NCI-H1105 (cell line): ENCODE measurements at places on chromosomes 5 and 9.

DNA sequence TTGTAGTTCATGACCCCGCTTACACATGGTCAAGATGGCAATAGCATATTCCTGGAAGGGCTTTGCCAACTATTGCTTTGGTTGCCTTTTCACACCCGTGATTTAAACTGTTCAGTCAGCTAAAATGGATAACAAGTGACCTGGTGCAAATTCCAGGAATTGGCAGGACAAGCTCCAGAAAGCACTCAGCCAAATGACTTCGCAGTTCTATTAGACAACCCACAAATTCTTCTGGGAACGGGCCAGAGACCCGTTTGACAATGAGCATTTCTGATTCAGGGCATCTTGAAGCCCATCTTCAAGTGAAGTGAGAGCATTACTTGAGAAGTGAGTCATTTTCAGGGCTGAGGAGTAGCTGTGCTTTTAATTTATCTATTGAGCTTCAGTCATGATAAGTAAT, 165.0 kb downstream of the DROSHA start:
- no peak for DNase-seq

- DNase-seq: no peak
Observed at GRCh38 chr9:132760057-132760456, 89.8 kb downstream of the GTF3C4 start.

DNA sequence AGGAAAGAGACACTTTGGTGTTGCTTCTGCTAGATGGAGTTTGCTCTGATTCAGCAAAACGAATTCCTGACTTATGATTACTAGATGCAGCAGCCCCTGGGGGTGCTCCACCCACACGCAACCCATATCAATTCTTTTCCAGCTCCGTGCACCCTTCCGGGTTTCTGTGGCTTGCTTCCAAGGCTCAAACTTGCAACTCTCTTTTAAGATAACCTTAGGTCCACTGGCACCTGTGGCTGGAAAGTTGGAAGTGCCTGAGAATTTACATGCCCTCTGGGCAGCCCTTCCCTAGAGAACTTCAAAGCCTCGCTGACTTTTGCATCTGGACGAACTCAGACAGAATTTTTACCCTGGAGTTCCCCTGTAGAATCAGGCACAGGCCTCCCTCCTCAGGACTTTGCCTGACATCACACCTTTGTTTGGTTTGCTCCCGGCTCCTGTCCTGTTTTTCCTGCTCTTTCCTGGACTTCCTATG, 224.9 kb downstream of the SNX18 start:
- no peak for DNase-seq

DNA sequence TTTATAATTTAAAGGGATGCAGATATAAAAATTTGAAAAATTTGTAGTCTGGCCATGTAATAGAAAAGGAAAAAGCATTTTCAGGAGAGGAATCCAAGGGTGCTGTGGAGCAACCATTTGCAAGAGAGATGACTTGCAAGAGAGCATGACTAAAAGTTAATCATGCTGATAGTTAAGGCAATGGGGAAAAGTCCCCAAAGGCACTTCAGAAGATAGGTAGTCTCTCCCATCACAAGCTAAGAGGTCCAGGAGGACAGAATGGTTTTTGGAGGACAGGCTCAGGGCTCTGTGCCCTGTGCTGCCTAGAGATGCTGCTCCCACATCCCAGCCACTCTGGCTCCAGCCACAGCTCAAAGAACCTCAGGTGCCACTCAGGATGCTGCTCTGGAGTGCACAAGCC, 38.8 kb downstream of the DNAJB5 start:
- no peak for DNase-seq

DNA sequence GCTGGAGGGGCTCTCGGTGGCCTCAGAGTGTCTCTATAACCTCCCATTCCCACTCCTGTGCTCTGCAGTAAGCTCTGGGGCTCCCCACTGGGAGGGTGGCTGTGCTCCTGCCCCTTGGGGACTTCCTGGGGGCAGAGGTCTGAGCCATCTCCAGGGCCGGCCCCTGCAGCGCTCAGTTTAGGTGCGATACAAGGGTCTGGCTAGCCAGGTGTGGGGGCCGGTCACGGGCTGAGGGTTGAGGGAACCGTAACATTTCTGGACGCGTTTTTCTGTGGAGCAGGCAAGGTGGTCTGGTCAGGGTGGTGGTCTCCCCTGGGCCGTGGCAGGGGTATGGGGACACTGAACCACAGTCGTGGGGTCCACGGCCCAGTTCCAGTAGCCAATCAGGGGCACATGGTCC, 38.0 kb upstream of the SLC6A19 start:
- no peak for DNase-seq

GRCh38 chr5:108174286-108174685, 207.6 kb downstream of the FBXL17 start:
- DNase-seq: peak; percentile 19

DNA sequence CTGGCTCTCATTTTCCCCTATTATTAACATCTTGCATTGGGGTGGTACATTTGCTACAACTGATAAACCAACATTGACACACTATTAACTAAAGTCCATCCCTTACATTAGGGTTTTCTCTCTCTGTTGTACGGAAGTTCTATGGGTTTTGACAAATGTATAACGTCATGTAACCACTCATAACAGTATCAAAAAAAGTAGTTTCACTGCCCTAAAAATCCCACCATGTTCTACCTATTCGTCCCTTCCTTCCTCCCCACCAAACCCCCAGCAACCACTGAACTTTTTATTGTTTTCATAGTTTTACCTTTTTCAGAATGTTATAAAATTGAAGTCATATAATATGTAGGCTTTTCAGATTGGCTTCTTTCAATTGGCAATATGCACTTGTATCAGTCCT, 40.1 kb downstream of the MLLT3 start:
- DNase-seq: no peak

- DNase-seq: peak; percentile 58
Observed at GRCh38 chr9:117178596-117179375, 236.1 kb downstream of the ASTN2 start.

GRCh38 chr5:171797543-171797942, 11.9 kb downstream of the SMIM23 start:
- DNase-seq: no peak

DNA sequence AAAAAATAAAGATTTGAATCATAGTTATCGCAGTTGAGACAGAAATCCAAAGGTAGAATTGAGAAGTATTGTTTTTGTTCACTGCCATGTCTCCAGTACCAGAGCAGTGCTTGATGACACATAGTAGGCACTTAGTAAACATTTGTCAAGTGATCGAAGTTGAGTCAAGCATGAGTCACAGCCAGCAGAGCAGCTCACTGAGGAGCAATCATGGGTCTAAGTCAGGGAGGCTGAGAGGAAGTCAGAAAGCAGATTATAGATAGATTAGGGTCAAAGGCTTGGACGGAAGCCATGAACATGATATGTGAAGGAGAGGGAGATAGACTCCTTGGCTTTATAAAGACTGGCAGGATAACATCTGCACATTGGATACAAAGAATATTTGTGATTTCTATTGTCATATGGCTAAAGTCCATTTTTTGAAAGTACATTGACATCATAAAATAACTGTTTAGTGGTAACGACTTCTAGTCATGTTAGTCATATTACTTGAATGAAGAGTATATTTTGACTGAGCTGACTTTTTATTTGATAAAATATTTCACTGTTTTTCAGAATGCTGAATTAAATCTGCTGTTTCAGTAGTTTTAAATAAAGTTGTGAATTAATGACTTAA, 168.5 kb downstream of the RAB3C start:
- no peak for DNase-seq

GRCh38 chr5:154498994-154499393, 21.0 kb upstream of the HAND1 start:
- DNase-seq: no peak

DNA sequence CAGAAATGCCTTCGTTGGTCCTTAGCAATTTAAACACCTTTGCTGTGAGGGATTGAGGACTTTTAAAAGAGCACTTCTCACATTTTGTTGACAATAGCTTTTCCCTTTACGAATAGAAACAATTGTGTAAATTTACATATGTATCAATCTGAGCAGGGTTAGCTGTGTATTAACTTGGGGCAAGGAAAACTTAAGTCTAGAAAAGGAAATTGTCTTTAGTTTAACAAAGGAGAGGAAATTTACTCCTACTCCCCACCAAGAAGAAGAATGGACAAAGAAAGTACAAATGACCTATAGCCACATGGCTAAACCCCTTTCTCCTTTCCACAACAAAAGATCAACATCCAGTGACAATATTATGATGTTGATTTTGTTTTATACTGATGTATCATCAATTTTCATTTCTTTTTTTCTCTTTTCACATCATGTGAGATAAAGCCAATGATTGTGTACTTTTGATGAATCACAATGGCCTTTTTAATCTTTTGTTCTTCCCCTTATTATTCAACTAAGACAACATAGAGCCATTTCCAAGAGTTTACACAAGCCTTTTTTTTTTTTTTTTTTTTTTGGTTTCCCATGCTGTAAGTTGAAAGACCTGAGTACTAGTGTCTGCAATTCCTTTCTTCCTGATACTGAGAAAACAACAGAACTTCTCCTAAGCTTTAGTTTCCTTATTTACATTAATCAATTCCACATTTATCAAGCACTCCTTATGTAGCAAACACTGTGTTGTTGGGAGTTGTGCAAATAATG, 19.0 kb downstream of the FOXB2 start:
- DNase-seq: no peak

DNA sequence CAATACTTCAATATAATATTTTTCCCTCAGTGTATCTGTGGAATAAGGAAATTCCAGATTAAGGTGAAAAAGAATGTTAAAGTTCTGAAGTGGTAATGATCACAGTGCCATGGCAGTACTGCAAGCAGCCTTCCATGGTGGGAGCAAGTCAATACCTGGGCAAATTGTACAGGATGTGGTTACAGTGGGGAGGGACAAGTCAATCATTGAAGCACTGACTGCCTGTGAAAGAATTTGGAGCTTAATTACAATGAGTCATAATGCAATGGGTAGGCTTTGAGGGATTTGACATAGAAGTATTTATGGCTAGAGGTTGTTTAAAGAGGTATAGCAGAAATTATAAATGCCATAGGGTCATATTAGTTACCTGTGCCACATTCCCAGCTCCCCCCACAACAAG, 786.5 kb upstream of the ACO1 start:
- DNase-seq: no peak

DNA sequence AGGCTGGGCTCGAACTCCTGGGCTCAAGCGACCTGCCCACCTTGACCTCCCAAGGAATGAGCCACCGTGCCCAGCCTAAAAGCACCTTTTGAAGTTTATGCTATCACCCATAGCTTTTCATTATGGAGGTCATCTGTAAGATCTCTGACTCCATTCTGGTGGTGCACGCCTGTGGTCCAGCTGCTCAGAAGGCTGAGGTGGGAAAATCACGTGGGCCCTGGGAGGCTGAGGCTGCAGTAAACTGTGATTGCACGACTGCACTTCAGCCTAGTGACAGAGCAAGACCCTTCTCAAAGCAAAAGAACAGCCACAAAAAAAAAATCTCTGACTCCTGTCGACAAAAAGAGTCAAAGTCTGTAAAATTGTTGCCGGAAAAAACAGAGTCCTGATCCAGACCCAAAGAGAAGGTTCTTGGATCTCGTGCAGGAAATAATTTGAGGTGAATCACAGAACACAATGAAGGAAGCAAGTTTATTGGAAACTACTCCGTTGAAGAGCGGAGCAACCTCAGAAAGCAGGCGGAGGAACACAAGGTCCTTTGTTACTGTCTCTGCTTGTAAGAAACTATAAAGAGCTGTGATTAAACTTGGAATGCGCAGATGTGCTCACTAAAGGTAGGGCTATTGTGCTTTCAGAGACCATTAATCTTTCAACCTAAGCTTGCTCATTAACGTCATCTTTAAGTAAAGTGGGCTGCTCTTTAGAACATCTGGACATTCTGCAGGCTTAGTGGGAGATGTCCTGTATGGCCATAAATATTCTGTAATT, 2.0 kb upstream of the HAUS6 start:
- DNase-seq: no peak

DNA sequence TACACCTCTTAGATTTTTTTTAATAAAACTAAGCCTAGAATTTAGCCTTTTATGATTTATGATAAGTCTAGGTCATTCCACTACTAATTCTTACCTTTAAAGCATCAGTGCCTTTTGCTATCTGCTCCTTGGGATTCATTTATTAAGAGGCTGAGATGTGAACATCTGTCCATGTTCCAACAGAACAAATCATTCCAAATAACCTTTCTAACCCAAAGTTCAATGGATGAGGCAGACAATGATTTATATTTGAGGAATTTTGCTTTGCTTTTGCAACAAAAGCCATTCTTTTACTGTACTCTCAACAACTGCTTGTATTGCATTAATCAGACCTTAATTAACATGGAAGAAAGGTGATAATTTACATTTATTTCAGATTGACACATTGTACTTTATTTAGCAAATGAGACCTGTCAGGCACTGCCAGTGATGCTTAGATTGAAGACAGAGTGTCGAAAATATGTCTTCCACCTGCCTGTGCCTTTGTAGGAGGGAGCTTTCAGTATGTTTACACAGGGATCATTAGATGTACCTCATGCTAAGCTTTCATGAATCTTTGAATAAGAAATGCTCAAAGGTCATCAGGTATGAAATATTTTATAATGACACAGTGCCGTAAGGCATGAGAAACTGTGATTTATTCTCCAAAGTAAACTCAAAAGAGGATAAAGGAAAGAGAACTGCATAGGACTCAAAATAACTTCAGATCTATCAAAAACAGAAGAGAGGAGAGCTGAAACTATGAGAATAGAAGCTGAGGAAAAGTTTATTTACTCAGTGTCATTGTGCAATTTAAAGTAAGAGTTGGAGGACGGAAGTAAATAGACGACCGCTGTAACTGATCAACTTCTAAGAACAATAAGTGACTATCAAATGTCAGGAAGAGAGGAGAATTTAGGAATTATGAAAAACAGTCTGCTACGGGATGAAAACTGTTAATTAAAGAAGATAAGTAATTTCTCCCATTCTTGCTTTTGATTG, 36.7 kb upstream of the IZUMO3 start:
- DNase-seq: no peak

GRCh38 chr5:105536675-105537074, 1974.1 kb upstream of the NUDT12 start:
- no peak for DNase-seq

GRCh38 chr5:92916036-92916435, 665.0 kb downstream of the NR2F1-AS1 start:
- no peak for DNase-seq

DNA sequence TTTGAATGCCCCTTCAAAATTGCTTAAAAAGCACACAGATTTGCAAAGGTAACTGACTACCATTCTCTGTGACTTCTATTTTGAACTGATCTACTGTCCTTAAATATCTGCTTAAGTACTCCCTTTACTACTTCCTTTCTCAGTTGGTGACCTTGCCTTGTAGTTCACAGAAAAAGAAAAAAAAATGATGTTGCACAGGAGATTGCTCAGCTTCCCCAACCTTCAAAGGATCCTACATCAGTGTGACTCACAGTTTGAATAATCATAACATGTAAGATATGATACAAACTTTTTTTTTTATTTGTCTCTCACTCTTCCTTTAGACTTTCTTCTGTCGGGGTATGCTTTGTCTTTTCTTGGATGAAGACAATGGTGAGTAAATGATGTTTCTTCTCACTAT, 1029.6 kb downstream of the CDH12 start:
- DNase-seq: no peak

DNA sequence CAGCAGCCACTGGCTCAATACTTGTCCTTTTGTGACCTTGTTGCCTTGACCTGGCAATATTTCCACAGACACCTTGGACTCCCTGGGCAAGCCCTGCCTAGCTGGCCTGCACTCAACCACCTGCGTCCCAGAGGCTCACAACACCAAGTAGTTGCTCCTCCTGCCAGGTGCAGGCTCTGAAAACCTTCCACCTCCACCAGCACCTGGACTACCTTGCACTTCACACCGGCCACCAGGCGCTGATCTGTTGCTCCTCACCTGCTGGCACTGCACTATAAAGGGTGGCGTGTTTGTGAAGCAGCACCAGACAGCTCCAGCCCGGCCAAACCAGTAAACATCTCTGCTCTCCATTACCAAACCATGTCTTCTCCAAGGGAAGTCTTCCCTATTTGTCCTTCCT, 997.7 kb downstream of the PTPRD start:
- no peak for DNase-seq

GRCh38 chr5:144028636-144029035, 141.8 kb downstream of the YIPF5 start:
- DNase-seq: no peak
